ENCODE measurements at places on chromosomes 3 and 15.

DNA sequence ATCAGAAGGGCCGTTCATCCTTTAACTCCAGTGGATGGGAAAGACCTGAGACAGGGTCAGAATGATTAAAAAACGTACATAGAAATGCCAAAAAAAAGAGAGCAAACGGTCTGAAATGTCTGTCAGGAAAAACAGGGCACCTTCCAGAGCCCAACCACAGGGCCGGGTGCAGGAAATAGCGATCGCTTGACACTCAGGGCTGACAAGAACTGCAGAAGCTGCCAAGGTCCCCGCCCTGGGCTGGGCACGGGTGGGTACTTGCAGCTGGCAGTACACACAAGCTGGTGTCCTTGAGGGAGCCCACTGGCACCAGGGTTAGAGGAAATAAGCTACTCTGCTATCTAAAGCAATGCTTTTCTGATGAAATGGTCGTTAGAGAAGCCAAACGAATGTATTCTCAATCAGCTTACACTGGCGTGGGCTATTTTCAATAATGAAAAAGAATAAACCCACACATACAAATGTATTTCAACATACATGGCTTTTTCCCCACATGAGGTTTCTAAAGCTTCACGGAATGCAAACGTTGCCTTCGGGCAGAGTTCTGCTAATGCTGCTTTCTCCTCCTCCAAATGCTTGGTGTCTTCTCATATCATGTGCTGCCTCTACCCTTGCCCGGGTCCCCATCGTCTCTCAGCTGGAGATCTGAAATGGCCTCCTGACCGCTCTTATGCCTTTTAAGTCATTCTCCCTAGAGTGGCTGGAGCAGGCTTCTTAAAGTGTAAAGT, 15.6 kb downstream of the FRMD4B start:
- DNase-seq, result no peak

GRCh38 chr3:121718205-121718846, 31.2 kb downstream of the GOLGB1 start:
- DNase-seq, result no peak

- DNase-seq, result no peak
These were observed 1076.1 kb downstream of the ROBO2 start for GRCh38 chr3:78115983-78116382.

GRCh38 chr3:183725387-183725786, 27.8 kb downstream of the YEATS2 start:
- no peak for DNase-seq

DNA sequence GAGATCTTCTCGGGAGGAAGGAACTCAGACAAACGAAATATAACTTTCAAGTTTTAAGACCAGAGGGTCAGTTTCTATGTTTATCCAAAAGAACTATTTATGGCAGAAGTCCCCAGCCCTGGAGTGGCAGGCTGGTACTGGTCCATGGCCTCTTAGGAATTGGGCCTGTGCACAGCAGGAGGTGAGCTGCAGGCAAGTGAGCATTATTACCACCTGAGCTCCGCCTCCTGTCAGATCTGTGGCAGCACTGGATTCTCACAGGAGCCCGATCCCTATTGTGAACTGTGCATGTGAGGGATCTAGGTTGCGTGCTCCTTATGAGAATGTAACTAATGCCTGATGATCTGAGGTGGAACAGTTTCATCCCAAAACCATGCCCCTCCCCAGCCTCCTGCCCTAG, 14.3 kb upstream of the HPS3 start:
- no peak for DNase-seq

GRCh38 chr3:46542344-46542743, 23.8 kb downstream of the LRRC2 start:
- no peak for DNase-seq

DNA sequence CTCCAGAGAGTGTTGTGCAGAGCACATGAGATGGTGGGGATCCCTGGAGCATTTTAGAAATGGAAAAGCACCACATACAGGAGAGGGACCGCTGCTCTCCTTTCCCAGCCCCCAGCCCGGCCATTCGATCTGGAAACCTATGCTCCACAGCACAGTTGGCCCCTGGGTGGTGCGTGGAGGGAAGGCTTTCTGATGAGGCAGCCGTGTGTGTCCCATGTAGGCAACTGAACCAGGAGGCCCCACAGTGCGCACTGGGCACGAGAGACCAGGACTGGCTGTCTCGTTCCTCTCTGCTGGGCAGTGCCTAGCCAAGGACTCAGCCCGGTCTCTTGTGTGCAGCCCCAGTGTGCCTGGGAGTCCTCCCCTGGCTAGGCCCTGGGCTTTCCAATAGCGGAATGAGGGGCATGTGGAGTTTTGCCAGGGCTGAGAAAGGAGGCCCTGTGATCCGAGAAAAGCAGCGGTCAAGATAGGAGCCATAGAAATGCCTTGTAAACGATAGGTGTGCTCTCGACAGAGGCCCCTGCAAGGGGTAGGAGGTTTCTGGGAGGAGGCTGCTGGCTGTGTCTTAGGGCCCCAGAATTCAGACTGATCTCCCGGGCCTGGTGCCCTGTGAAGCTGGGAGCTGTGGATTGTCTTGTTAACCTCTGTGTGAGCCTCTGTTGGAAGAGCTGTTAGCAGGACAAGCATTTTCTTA, 39.0 kb downstream of the CHDH start:
- DNase-seq, result no peak

DNA sequence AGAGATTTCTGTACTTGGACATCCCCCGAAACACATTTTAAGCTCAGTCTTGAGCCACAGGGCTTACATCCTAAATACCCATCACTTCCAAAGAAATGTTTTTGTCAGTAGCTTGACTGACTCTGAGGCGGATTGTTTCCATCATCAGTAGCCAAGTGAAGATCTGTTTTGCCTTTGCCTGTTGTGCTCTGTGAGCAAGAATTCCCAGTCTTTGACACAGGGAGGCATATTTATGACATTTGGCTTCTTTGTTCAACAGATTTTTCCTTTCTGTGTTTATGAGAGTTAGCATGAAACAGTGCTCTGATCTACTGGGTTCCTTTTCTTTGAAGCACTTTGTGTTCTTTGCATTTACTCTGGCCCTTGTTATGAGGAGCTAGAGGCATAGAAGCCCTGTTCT, 132.1 kb upstream of the CDIN1 start:
- DNase-seq, result no peak

DNA sequence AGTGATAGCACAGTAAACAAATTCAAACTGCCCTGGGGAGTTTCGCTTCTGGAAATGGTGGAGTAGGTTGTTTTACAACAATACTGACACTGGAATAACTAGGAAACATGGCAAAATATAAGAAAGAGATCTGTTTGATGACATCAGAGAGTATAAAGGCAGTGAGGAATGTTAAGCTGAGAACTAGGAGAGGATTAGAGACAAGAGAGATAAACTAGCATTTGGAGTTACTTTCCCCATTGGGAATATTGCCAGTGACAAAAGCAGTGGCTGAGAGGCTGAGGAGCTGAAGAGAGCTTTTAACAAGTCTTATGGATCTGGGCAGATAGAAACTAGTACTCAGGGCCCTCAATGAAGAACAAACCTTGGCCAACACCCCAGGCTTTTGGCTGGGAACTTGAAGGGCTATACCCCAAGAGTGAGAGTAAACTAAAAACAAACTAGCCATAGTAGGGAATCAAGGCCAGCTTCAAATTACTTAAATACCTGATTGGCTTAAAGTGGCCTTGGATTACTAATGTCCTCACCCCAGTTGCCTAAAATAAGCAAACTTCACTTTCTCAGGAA, 280.4 kb downstream of the KLF13 start:
- no peak for DNase-seq

DNA sequence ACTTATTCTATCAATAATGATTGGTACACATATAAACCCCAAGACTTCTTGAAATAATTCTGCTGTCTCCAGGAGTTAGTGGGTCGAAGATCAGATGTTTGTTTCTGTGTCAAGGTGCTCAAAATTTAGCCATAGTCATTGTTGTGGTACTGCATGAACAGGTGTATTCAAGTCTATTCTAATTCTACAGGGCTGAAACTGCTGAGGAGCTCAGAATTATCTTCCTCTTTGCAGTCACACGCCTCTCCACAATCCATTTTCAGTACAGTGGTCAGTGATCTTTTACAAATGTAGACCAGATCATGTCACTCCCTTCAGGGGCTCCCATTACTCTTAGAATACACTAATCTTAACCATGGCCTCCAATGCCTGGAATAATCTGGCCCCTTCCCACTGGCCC, 527.5 kb downstream of the NTRK3 start:
- no peak for DNase-seq

- DNase-seq, result no peak
These were observed 167.9 kb downstream of the FMN1 start for GRCh38 chr15:33026614-33027013.

- no peak for DNase-seq
These were observed 11.3 kb upstream of the KAT2B start for GRCh38 chr3:20028905-20029331.

DNA sequence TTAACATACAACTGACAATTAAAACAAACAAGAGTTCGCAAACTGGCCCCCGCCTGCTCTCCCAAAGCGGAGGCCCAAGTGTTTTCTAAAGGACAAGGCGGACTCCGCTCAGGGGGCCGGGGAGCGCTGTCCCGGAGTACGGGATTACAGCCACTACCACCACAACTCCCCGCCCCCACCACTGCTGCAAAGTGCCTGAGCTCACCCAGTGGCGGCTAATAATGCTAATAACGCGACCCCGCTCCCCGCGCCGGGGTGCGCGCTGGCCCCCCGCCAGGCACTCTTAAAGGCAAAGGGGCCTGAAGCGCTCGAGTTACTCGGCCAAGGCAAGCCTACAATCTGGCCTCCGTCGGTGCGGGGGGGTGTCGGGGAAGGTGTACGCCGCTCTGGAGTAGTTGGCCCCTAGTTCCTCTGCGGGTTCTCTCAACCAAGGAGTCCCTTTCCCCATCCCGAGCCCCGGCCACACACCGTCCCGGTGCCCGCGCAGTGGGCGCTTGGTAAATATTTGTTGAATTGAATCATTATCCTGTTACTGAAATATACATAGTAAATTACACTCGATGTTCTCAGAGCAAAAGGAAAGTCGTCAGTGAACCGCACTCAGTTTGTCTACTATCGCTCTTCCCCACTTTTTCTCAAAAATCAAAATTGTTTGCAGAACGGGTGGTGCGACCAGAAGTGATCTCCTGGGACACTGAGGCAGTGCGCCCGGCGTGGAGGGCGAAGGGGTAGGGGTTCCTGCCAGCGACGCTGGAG, 827 bp downstream of the WNT5A start:
- peak; percentile 72 for DNase-seq

GRCh38 chr3:194364314-194364651, 5.3 kb downstream of the LRRC15 start:
- no peak for DNase-seq

GRCh38 chr15:55789066-55789660, 46.2 kb upstream of the PRTG start:
- no peak for DNase-seq

DNA sequence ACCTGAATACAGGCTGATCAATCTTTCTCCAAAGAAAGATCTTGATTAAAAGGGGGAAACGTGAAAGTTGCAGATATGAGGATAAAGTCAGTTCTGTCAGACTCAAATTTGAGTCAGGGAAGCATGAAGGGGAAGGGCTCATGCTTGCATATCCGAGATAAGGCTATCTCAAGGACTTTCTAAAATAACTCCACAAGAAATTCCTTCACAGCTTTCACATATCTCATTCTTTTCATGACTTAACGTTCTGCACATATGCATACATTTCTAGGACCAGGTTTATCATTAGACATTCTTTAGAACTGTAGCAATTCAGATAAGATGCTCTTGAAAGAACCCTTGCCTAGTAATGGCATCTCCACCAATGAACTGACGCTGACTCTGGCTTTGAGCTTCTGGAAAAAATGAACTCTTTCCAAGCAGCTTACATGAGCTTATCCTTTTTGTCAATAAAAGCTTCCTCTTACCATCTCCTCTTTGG, 15.9 kb downstream of the SH3GL3 start:
- DNase-seq, result no peak

- no peak for DNase-seq
These were observed 62.7 kb downstream of the CASR start for GRCh38 chr3:122246199-122246598.

GRCh38 chr3:187746442-187747281, 1.4 kb upstream of the BCL6 start:
- DNase-seq, result peak; percentile 64

Data from hepatocyte (in vitro differentiated cells).